ENCODE measurements at places on chromosomes 1 and 21.

DNA sequence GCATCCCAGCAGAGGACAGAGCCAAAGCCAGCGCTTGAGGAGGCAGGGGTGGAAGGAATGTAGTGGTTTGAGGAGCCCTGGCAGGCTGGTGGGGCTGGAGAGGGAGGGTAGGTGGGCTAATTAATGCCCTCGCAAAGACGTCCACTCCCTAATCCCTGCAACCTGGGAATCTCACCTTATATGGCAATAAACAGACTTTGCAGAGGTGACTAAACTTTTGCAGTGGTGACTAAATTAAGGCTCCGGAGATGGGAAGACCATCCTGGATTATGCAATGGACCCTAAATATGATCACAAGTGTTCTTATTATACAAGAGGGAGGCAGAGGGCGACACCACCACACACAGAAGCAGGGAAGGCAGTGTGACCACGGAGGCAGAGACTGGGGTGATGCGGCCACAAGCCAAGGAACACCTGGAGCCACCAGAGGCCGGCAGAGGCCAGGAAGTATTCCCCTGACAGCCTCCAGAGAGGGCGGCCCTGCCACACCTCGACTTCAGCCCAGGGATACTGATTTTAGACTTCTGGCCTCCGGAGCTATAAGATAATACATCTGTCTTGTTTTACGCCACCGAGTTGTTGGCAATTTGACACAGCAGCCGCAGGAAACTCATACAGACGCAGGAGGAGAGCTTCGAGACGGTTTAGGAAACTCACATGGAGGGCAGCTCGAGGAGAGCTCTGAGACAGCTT lies 23.1 kb upstream of the NPPB start:
- H3K27ac ChIP-seq: no peak overlapping the region
- no peaks in the 10 kb centered on the region for H3K36me3 ChIP-seq
- no peak overlapping the region for H3K4me3 ChIP-seq
- H3K4me1 ChIP-seq: no peaks in the 10 kb centered on the region
- DNase-seq: no peak
- peaks cover 2% of the 10 kb centered on the region for H3K27me3 ChIP-seq

- no peaks in the 10 kb centered on the region for H3K4me1 ChIP-seq
- H3K36me3 ChIP-seq: no peaks in the 10 kb centered on the region
- H3K27ac ChIP-seq: no peak overlapping the region
- no peak for DNase-seq
Measured at GRCh38 chr1:203084588-203085527, 954 bp downstream of the MYOG start.

DNA sequence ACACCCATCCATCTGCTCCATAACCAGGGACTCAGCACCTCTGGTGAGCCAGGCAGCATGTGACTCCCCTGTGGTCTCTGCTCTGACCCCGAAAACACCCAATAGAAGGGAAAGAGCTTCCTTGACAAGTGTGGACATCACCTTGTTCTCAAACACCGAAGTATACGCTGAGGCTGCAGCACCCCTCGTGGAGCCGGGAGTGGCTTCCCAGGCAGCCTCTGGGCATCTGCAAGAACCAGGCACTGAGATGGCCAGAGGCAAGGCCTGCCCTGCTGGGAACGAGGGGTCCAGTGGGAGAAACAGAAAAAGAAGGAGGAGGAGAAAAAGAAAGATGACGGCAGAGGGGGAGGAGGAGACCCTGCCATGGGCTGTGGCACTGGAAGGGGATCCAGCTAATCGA lies 18.2 kb upstream of the AJAP1 start:
- no peaks in the 10 kb centered on the region for H3K27me3 ChIP-seq
- no peaks in the 10 kb centered on the region for H3K36me3 ChIP-seq
- no peak overlapping the region for H3K27ac ChIP-seq
- no peaks in the 10 kb centered on the region for H3K4me1 ChIP-seq
- no peak overlapping the region for H3K4me3 ChIP-seq

DNA sequence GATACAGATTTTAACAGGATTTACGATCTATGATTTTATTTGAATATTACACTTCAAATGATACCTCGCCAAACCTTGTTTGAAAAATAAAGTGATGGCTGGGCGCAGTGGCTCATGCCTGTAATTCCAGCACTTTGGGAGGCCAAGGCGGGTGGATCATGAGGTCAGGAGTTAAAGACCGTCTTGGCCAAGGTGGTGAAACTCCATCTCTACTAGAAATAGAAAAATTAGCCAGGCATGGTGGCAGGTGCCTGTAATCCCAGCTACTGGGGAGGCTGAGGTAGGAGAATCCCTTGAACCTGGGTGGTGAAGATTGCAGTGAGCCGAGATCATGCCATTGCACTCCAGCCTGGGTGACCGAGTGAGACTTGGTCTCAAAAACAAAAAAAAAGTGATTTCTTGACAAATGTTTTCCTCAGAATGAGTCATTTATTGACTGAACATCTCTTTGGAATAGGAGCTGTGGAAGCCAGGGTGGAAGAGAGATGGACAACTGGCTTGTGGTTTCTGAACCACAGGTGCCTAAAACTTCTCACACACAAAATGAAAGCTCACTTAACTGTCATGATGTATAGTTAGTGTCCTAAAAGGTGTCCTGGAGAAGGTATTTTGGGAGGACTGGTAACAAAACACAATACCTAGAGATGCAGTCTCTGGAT lies 11.9 kb downstream of the PKNOX1 start:
- no peaks in the 10 kb centered on the region for H3K36me3 ChIP-seq
- H3K4me1 ChIP-seq: peaks cover 3% of the 10 kb centered on the region
- H3K27me3 ChIP-seq: no peaks in the 10 kb centered on the region
- no peak overlapping the region for H3K4me3 ChIP-seq

- H3K27ac ChIP-seq: no peak overlapping the region
- no peak for DNase-seq
- H3K4me3 ChIP-seq: no peak overlapping the region
Measured at GRCh38 chr1:198772626-198773025, 133.8 kb downstream of the PTPRC start.

- no peak for DNase-seq
- no peaks in the 10 kb centered on the region for H3K27me3 ChIP-seq
- no peak overlapping the region for H3K27ac ChIP-seq
Measured at GRCh38 chr1:223829678-223830077, 16.1 kb downstream of the TP53BP2 start.

DNA sequence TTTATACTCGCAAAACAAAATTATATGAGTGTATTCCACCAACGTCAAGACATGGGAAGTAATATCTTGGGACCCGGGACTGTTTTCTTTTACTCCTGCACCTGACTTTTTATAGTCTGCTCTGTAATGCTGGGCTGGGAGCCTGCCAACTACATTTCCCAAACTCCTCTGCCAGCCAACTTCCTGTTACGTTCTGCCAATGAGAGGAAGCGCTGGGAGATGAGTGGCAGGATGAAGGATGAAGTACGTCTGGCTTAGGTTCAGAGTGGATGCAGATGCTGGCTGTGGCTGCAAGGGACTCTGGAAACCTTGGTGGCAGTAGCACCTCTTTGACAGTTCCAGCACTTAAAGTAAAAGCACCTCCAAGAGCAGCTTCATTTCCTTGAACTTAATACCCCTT lies 59.6 kb downstream of the USP24 start:
- no peak overlapping the region for H3K4me3 ChIP-seq
- peaks cover 9% of the 10 kb centered on the region for H3K4me1 ChIP-seq
- H3K27ac ChIP-seq: no peak overlapping the region
- peaks cover 57% of the 10 kb centered on the region for H3K36me3 ChIP-seq

DNA sequence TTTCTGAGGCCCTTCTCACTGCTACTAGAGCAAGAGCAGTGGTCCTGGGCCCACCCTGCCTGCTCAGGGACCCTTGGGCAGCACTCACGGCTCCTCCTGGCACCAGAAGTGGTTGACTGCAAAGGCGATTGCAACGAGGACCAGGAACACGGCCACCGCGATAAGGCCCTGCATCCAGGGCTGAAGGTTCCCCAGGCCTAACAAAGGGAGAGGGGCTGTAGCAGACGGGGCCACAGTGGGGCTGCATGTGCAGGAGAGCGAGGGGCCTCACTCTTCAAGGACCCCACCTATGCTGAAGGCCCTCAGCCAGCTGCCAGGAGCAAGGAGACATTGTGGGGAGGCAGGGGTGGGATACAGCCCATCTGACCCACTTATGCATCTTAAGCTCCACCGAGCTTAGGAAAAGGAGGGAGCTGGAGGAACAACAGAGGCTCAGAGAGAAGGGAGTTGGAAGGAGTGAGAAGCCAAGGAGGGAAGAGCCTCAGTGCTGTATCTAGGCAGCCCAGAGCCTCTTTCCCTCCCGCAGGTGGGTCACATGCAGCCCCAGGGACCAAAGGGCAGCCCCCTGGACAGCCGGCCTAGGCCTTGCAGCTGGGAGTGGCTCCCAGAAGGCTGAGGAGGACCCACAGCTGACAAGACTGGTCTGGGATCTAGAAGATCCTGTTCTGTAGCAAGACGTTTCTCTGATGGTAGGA lies 2.5 kb downstream of the PDZK1IP1 start:
- DNase-seq: no peak
- no peak overlapping the region for H3K4me3 ChIP-seq
- H3K36me3 ChIP-seq: no peaks in the 10 kb centered on the region

DNA sequence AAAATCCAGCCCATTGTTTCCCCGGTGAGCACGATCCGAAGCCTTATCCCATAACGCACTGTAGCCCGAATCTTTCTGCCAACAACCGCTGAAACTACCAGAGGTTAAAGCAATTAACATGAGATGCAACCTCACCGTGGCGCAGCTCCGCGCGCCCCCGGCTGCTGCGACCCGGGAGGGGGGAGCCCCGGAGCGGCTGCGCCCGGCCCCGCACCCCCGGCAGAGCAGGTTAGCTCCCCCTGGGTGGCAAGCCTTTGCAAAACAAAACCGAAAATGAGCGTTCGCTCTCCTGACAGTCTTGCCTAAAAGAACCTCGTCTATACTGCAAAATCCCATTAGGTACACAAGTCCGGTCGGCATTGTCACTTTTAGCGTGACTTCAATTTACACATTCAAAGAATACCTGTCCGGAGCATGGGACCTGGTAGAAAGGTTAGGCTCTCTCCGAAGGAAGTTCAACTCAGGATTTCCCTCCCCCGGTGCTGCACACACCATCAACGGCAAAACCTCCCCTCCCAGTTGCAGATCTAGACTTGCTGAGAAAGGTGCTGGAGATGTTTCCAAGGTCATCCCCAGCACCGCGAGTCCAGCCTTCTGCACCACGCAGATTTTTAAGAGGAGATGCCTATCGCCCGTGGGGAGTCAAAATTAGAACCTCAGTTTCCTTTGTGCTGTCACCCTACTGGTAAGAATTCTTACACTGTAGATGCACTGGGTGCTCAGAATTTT lies 107.5 kb downstream of the ZNF281 start:
- H3K4me1 ChIP-seq: peaks cover 16% of the 10 kb centered on the region
- DNase-seq: peak; percentile 71
- H3K27me3 ChIP-seq: no peaks in the 10 kb centered on the region
- no peaks in the 10 kb centered on the region for H3K36me3 ChIP-seq
- peak overlapping the region; percentile 54 for H3K27ac ChIP-seq

DNA sequence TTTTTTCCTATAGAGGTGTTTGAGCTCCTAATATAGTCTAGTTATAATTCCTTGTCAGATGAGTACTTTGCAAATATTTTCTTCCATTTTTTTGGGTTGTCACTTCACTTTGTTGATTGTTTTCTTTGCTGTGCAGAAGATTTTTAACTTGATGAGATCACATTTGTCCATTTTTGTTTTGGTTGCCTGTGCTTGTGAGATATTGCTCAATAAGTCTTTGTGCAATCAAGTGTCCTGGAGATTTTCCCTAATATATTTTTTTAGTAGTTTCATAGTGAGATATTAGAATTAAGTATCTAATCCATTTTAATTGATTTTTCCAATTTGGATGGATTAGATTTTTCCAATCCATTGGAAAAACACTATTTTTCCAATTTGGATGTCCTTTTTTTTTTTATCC lies 1395.5 kb downstream of the PLA2G4A start:
- no peaks in the 10 kb centered on the region for H3K4me1 ChIP-seq
- H3K36me3 ChIP-seq: no peaks in the 10 kb centered on the region
- no peaks in the 10 kb centered on the region for H3K27me3 ChIP-seq

GRCh38 chr1:40239626-40240025 lies 8.1 kb upstream of the TMCO2 start:
- H3K27ac ChIP-seq: no peak overlapping the region
- no peak for DNase-seq
- H3K4me3 ChIP-seq: no peak overlapping the region
- H3K4me1 ChIP-seq: peaks cover 7% of the 10 kb centered on the region
- H3K36me3 ChIP-seq: peaks cover 42% of the 10 kb centered on the region

GRCh38 chr1:101592845-101593244 lies 356.0 kb downstream of the S1PR1 start:
- no peak for DNase-seq
- H3K27ac ChIP-seq: no peak overlapping the region
- H3K36me3 ChIP-seq: no peaks in the 10 kb centered on the region
- H3K27me3 ChIP-seq: peaks cover 9% of the 10 kb centered on the region
- no peaks in the 10 kb centered on the region for H3K4me1 ChIP-seq

DNA sequence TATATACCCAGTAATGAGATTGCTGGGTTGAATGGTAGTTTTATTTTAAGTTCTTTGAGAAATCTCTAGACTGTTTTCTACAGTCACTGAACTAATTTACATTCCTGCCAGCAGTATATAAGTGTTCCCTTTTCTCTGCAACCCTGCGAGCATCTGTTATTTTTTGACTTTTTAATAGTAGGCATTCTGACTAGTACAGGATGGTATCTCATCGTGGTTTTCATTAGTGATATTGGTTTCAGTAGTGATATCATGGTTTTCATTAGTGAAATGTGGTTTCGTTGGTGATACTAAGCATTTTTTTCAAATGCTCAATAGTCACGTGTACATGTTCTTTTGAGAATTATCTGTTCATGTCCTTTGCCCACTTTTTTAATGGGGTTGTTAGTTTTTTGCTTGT lies 316.8 kb downstream of the PTBP2 start:
- H3K27me3 ChIP-seq: no peaks in the 10 kb centered on the region
- no peaks in the 10 kb centered on the region for H3K4me1 ChIP-seq
- no peak for DNase-seq
- H3K36me3 ChIP-seq: no peaks in the 10 kb centered on the region
- no peak overlapping the region for H3K27ac ChIP-seq
- no peak overlapping the region for H3K4me3 ChIP-seq

GRCh38 chr1:9085306-9085940 lies 16.0 kb upstream of the SLC2A5 start:
- H3K4me3 ChIP-seq: no peak overlapping the region
- H3K36me3 ChIP-seq: no peaks in the 10 kb centered on the region
- H3K27me3 ChIP-seq: no peaks in the 10 kb centered on the region
- peaks cover 5% of the 10 kb centered on the region for H3K4me1 ChIP-seq

GRCh38 chr1:224897529-224898327 lies 31.7 kb upstream of the DNAH14 start:
- no peaks in the 10 kb centered on the region for H3K27me3 ChIP-seq
- H3K4me3 ChIP-seq: no peak overlapping the region
- no peak for DNase-seq
- H3K27ac ChIP-seq: no peak overlapping the region
